ENCODE measurements at places on chromosomes 12 and 14.

GRCh38 chr12:42482041-42482747 is 107.4 kb downstream of the PRICKLE1 start:
- no peak for DNase-seq

- no peak for DNase-seq
Observed at GRCh38 chr12:8951744-8952143, 2.3 kb upstream of the M6PR start.

DNA sequence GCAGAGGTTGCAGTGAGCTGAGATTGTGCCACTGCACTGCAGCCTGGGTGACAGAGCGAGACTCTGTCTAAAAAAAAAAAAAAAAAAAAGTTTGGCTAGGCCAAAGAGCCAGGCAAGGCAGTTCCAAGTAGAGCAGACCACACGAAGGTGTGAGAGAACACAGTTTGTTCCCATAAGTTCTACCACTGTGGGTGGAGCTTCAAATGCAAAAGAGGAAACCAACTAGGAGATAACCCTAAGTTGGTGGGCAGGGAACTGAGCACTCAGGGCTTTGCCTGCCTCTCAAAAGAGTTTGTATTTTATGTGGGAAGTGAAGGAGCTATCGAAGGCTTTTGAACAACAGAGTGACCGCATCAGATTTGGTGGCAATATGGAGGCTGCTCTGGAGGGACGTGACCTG is 15.1 kb downstream of the SOCS2 start:
- no peak for DNase-seq

GRCh38 chr12:117042862-117043261 is 56.4 kb downstream of the TESC start:
- no peak for DNase-seq

GRCh38 chr14:35989736-35990135 is 163.6 kb downstream of the BRMS1L start:
- no peak for DNase-seq

- DNase-seq = no peak
Observed at GRCh38 chr12:100926669-100927248, 132.2 kb downstream of the ANO4 start.

GRCh38 chr12:127334365-127334764 is 932.6 kb upstream of the TMEM132C start:
- no peak for DNase-seq

DNA sequence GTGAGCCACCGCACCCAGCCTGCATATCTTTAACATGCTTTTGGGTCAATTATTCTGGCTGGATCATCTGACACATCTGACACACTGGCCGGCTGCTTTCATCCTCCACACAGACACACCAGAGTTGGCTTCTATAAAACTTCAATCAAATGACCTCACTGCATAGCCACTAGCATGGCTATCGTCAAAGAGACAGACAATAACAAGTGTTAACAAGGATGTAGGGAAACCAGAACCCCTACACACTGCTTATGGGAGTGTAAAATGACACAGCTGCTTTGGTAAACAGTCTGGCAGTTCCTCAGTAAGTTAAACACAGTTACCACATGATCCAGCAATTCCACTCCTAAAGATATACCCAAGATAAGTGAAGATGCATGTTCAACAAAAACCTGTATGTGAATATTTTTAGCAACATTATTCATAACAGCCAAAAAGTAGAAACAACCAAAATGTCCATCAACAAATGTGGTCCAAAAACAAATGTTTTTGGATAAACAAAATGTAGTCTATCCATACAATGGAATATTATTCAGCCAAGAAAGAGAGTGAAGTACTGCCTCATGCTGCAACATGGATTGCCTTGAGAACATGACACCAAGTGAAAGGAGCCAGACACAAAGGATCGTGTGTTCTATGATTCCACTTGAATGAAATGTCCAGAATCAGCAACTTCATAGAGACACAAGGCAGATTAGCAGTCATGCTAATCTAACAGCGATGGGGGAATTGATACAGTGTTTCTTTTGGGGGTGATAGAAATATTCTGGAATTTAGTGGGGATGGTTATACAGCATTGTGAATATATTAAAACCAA is 10.1 kb downstream of the KDM2B start:
- no peak for DNase-seq

DNA sequence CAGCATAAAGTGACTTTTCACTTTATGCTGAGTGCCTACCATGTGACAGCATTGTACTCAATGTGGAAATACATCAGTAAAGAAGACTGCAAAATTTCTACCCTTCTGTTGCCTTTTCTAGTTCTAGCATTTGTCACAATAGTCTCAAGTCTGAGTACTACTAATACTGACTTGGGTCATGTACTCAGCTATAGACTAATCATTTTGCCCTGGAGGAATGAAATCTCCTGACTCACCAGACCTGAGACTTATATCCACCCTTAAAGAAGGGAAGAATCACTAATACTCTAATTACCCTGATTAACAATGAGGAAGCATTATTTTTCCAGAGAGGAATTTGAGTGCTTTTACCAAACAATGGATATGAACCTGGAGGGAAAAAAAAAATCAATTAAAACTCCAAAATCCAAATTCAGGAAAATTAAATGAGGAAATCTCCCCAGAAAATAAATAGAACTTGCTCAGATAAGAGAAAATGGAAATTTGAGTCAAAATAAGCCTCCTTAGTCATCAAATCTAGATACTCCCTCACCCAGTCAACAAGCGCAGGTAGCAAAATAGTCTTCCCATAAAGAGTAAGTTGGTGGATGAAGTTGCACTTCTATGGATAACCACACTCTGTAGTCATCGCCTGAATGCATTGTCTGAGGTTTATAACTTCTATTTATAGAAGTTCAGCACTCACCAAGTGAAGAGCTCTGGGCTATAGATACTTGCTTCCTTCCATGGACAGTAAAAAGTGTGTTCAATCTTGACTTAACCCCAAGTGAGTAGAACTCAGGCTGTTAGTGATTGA is 386.6 kb downstream of the SYT1 start:
- no peak for DNase-seq

GRCh38 chr12:110100315-110100970 is 23.7 kb upstream of the IFT81 start:
- DNase-seq = peak; percentile 71

GRCh38 chr14:77120771-77121743 is 20.5 kb downstream of the ZDHHC22 start:
- no peak for DNase-seq

GRCh38 chr14:75989134-75989533 is 3.6 kb downstream of the IFT43 start:
- DNase-seq = peak; percentile 84

- no peak for DNase-seq
Observed at GRCh38 chr12:98951406-98951805, 306.3 kb downstream of the APAF1 start.

- no peak for DNase-seq
Observed at GRCh38 chr14:58904776-58905175, 267.0 kb downstream of the DACT1 start.

- peak; percentile 45 for DNase-seq
Observed at GRCh38 chr12:69475237-69475975, 5.2 kb downstream of the FRS2 start.

- DNase-seq = peak; percentile 65
Observed at GRCh38 chr12:79409562-79409961, 281.2 kb downstream of the PAWR start.

- no peak for DNase-seq
Observed at GRCh38 chr14:74511966-74512830, 18.6 kb downstream of the ISCA2 start.

DNA sequence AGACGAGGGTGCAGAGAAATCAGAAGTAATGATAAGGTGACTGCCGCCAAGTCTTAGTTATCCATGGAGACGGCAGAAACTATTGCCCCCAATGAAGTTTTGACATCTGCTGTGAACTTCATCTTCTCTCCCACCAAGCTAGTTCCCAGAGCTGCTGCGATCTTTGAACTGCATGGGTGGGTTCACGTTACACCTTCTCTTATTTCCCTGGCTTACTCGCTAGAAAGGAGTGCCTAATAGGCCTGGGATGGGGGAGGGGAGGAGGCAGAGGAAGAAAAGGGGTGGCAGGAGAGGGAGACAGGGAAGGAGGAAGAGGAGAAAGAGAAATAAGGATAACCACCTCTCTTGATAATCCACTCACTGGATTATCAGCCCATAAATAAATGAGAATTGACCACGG is 157.1 kb downstream of the NTF3 start:
- DNase-seq = no peak

- DNase-seq = no peak
Observed at GRCh38 chr12:65818454-65819382, 5.6 kb upstream of the HMGA2 start.

GRCh38 chr12:46752396-46752795 is 73.4 kb downstream of the SLC38A4 start:
- no peak for DNase-seq

GRCh38 chr14:24398653-24399446 is at the start of gene NYNRIN:
TSS of gene NYNRIN (plus strand) at chr14:24399003. CDS start at chr14:24399247, 244 bp downstream.
- peak; percentile 71 for DNase-seq

- DNase-seq = no peak
Observed at GRCh38 chr12:58381546-58381945, 440.2 kb downstream of the ATP23 start.

- DNase-seq = no peak
Observed at GRCh38 chr14:103541709-103542604, 13.0 kb downstream of the TRMT61A start.

DNA sequence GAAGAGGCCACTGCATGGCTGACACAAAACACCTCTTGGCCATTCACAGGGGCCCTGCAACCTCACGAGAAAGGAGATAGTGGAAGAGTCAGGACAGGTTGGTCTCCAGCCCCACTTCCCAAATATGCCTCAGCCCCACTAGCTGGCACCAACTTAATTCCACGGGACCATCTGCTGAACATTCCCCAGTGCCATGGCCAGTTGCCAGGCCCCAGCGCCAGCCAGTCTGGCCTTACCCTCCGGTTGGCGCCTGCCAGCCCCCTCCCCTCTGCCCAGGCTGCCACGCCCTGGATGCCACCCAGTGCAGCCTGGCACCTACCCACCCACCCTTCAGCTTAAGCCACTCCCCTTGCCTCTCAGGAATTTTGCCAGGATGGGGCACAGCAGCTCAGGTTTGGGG is 21.2 kb upstream of the HSPB8 start:
- no peak for DNase-seq

GRCh38 chr12:1915082-1915968 is 3.1 kb downstream of the CACNA2D4 start:
- peak; percentile 7 for DNase-seq

- DNase-seq = no peak
Observed at GRCh38 chr12:9701380-9702154, 31.3 kb downstream of the CLECL1 start.

DNA sequence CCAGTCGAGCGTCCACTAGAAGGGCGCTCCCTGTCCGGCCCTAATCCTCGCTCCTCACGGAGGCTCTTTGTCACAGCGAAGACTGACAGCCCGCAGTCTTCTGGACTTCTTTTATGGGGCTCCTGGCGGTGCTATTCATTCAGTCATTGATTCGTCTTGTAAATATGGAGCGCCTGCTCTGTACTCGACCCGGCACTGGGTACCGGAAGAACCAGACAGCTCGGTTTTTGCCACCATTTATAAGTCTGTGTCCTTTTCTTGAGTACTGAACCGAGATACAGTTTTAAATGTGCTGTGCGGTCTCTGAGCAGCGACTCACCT is 570 bp downstream of the DMAC2L start:
- DNase-seq = no peak

DNA sequence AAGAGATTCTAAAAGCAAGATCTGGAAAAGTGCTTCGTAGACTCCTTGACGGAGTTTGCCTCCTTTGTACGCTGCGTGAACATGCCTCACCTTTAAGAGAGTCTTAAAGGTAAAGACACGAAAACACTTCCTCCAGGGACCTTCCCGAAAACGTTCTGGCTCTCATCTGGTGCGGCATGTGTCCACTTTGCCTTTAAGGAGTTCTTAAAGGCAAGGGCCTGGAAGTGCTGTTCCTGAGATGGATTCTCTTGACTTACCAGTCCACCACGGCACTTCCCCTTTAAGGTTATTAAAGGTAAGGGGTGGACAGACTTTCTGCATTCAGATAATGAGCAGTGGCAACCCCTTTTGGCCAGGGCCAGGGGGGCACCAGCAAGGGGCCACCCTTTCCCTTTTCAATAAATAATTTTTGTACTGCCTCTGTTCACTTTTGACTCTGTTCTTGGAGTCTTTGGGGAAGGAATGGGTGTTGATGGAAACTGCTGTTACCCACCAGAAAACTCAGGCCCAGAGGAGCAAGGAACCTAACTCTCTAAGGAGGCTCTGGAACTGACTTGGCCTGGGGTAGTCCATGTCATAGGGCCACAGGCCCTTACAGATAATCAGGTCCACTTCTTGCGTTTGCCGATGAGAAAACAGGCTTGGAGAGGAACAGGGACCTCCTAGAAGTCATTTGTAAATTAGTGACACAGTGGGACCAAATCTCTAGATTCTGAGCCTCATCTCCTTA is 4.4 kb downstream of the REM2 start:
- DNase-seq = peak; percentile 65

DNA sequence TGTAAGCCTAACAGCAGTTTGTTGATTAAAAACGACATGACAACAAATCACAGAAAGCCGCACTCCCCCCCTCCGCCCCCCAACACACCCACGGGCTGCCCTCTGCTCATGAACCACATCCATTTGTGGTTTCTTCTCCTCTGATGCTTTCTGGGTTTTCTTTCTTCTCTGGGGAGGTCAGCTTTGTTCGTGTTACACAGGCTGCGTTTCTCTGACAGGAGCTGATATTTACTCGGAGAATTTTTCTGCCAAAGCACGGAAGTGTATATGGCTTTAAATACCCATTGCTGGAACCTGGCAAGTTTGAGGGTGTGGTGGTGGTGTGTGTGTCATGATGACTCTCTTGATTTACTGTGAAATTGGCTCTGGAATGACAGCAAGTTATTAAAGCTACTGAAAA is 883.7 kb upstream of the TMEM132C start:
- DNase-seq = no peak

GRCh38 chr14:52267501-52268278 is at the start of gene PTGDR:
TSS of gene PTGDR (plus strand) at chr14:52267698. CDS start at chr14:52267815, 117 bp downstream.
- peak; percentile 38 for DNase-seq

DNA sequence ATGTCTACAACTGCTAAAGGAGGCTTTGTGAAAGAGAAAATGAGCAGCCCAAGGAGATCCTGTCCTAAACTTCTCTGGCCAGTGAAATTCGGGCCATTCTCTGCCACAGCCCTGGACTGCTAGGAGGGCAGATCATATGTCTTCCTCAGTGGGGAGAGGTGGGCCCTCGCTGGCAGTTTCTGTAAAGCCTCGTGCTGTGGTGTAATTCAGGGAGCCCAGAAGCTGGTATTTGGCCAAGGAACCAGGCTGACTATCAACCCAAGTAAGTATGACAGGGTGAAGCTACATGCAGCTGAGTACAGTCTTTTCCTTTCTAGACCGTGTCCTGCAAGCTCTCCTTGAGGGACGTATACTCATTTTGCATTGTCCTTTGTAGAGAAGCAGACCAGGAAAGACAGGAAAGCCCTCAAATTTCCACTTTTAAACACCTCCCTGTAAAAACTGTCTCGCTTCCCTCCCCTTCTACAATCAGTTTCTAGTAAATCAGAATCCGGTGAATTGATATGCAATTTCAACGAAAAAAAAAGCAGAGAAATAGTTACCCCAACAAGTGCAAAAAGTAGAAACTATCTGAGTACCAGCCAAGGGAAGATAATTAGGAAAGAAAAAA is 106.8 kb downstream of the DAD1 start:
- DNase-seq = no peak

GRCh38 chr12:88505696-88506095 is 74.6 kb downstream of the KITLG start:
- no peak for DNase-seq

All from AG20443 (cell line).